ENCODE measurements at places on chromosomes 11 and 22. TPM values are rescaled to one million over a fixed set of nuclear protein-coding genes. Genes with fewer than 3 reads are reported as not detected.

DNA sequence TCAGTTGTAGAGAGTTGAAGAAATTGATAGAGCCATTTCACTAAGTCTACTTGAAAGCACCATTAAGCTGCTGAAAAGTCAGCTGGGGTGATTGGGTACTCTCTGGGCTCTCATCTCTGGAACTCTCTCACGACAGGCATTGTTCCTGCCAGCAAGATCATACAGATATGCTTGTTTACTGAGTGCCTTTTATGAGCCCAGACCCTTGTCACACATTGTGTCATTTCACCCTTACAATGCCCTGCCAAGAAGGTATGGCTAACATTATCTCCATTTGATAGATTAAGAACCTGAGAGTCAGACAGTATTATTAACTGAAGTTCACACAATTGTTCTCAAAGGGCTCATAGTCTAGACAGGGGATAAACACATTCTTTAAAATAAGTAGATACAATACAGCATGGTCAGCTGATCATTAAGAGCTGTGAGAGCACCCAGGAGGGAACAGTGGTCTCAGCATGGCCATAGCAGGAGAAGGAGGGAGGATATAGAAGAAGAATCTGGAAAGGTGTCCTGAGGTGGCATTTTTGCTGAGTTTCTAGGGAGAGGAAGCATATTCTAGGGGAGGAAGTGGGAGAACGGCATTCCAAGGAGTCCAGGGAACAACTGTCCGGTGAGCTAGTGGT lies 580.5 kb downstream of the INSC start:
- DNase-seq = no peak

The OR10G7 gene
- not detected for total RNA-seq

DNA sequence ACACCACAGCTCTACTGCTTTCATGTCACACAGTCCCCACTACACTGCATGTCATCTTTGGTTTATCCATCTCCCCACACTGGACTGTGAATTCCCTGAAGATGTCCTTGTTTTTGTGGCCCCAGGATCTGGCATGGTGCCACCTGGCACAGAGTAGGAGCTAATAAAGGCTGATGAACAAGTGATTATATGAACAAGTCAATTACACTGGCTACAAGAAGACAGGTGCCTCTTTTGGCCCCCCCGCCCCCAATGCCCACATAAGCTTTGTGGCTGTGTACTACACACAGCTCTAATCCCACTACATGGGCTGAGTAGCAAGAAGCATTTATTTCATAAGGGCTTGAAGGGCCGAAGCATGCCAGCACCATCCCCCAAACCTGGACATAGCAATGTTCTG lies 24.7 kb downstream of the PLEKHA7 start:
- DNase-seq = no peak

The TMPRSS13 gene
- not detected for total RNA-seq

GRCh38 chr11:86559311-86559945 lies 113.0 kb downstream of the ME3 start:
- DNase-seq = peak; percentile 60
